Natural killer cell (primary cell): ENCODE measurements at places on chromosomes 13 and 19.
A peak's percentile ranks its signal among the peaks of the same experiment; 100 is the strongest.

DNA sequence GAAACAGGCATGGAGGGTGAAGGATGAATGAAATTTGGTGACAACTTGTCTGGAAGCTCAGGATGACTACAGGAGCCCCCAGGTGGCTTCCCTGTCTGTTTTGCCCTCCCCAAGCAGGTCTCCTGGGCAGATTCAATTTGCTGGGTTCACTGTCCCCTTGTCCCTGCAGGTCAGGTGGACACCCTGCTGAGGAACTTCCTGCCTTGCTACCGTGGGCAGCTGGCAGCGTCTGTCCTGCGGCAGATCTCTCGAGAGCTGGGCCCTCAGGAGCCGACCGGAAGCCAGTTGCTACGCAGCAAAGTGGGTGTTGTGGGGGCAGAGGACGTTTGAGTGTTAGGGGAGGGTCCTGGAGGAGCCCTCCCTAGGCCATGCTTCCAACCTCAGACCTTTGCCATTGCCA lies 19.1 kb downstream of the PGLS start:
- DNase-seq: no peak

- DNase-seq: no peak
Observed at GRCh38 chr13:61779456-61779855, 363.8 kb upstream of the PCDH20 start.

DNA sequence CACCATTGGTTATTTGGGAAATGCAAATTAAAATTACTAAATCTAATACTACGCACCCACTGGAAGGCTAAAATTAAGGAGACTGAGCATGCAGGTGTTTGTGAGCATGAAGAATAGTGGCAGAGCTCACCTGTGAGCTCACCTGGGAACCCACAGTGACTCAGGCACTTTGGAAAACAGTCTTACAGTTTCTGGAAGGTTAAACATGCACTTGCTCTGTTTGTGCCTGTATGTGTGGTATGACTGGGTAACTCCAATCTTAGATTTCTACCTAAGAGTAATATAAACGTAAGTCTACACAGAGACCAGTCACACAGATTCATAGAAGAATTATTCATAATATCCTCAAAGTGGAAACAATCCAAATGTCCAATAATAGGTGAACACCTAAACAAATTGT lies 318.8 kb downstream of the ATP8A2 start:
- DNase-seq: no peak

GRCh38 chr13:94860981-94861407 lies 148.6 kb upstream of the SOX21 start:
- peak; percentile 31 for DNase-seq

- DNase-seq: peak; percentile 69
Observed at GRCh38 chr19:19537075-19538048, 703 bp upstream of the CILP2 start.

DNA sequence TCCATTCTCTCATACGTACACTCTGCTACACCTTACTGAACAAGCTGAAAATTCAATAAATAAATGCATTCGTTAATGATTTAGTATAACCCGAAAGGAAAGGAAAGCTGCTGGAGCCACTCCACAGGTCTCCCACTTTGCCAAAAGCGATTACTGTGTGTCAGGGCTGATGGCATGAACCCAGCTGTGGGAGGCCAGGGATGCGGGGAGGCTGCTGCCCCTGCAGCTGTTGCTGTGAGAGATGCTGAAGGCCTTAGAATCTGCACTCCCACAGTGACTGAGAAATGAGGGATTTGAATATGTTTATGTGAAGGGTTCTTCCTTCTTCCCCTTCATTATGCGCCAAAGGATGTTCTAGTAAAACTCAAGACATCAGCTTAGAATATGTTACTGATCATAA lies 58.7 kb upstream of the NBEA start:
- DNase-seq: no peak

DNA sequence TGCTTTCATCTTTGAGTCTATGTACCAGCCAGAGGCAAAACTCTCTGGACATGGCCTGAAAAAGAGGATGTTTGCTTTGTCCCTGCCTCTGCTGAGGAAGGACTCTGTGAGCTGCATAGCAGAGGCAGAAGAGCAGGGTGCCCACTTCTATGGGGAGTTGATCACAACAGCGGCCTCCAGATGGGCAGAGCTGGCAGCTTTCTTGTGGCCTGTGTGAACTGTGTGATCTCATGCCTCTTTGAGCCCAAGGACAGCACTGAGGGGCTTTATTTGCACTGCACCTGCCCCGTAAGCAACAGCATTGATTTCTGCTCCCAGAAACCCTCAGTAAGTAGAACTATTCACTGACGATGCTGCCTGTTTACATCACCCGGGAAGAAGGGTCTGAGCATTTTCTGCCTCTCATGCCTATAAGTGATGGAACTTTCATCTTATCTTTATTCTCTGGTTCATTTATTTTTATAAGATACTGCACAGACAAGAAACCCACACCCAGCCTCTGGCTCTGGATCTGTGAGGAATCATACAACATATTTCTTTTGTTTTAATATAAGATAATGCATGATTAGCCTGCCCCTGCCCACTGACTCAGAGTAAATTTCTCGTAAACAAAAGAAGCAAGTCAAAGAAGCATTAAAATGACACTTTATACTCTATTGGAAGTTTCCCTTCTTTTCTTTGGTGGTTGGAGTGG lies 244.2 kb upstream of the SOX21 start:
- DNase-seq: no peak

DNA sequence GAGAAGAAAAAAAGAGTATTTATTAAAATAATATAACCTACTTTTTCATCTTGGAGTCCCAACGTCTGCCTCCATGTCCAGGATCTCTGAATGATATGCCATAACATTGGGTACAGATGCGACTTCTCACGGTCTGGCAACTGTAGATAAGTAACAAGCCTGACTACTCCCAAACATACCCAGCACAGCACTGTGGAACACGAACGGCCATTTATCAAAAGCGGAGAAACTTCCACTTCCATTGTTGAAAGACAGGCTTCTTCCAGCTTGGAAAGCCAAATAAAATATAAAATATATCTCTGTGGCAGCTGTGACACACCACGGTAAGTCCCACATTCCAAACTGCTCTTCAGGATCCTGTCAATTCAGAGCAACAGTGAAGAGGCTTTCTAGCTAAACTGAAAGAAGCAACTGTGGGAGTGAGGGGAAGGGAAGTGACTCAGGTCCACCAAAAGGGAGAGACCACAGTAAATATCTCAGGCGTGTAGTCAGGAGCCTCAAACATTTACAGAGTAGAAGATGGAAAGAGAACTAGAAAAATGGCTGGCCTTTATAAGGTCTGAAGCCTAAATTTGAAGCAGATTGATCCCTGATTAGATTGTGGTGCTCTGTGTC lies 331.7 kb downstream of the LIG4 start:
- DNase-seq: no peak

GRCh38 chr13:43785650-43786471 lies 911 bp downstream of the ENOX1 start:
- no peak for DNase-seq
